ENCODE measurements at places on chromosomes 16 and 17.
A peak's percentile ranks its signal among the peaks of the same experiment; 100 is the strongest.

DNA sequence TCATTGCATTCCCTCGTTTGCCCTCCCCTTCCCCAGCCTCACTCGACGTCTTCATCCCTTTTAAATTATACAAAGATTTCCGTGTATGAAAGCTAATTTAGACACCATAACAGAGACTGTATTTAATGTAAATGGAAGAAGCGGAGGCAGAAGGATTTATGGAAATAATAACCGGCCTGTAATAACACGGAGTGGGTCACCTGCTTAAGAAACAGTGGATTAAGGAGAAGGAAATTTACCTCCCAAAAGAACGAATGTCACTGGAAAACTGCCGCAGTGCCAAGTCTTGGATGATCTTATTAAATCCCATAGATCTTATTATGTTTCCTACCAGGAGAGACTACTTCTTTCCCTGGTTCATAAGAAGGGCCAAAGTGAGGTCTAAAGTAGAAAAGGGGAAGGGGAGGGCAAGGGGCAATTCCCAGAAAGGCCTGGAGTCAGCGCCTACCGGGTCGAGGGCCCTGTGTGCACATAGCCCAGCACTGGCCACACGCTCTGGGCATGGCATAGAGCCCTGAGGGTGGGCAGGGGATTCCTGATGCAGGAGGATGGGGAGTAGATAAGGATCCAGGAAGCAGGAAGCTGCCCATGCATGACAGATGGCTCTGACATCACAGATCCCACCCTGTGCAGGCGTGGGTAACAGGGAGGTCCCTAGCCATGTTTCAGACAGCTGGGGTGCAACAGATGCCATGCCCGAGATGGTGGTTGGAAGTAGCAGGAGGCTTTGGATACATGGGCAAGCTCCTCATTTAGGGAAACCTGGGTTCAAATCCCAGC, 56.2 kb upstream of the RPL38 start:
- no peak for DNase-seq

- DNase-seq = peak; percentile 66
Measured at GRCh38 chr17:73228748-73229236, 32.9 kb downstream of the CPSF4L start.

GRCh38 chr17:76260220-76260619, 4.9 kb upstream of the UBALD2 start:
- no peak for DNase-seq

DNA sequence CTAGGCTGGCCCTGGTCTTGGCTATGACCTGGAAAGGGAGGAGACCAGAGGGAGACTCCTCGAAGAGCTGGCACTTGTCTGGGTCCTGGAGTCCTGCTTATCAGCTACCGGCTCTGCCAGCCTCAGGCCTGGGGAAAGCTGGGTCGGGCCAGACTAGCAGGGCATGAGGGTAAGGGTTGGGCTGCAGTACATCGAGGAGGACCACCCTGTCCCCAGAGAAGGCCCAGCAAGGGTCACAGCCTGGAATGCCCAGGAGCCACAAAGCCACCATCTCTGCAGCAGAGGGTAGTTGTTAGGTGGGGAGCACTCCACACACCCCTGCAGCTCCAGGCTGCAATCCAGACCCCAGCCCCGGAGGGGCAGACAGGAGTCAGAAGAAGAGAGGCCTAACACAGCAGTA, 54.0 kb downstream of the SLC6A2 start:
- DNase-seq = no peak

GRCh38 chr16:27340654-27341053, 26.9 kb downstream of the IL4R start:
- no peak for DNase-seq

DNA sequence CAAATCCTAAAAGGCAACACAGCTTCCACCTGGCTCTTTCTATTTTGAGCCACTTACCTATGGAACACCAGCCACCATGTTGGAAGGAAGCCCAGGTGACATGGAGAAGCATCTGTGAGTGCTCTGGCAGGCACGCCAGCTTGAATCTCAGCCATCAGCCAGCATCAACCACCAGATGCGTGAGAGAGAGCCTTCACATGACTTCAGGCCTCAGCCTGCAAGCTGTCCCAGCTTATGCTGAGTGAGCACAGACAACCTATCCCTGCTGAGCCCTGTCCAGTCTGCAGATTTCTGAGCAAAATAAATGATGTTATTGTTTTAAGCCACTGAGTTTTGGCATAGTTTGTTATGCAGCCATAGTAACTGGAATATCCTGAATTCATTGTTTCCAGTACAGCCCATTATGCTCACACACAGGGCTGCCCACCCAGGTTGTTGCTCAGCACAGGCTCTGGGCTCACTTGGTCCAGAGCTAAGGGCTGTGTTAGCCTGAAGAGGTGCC, 35.1 kb downstream of the TMEM238L start:
- no peak for DNase-seq

- DNase-seq = no peak
Measured at GRCh38 chr17:4554441-4554996, 665 bp downstream of the MYBBP1A start.

DNA sequence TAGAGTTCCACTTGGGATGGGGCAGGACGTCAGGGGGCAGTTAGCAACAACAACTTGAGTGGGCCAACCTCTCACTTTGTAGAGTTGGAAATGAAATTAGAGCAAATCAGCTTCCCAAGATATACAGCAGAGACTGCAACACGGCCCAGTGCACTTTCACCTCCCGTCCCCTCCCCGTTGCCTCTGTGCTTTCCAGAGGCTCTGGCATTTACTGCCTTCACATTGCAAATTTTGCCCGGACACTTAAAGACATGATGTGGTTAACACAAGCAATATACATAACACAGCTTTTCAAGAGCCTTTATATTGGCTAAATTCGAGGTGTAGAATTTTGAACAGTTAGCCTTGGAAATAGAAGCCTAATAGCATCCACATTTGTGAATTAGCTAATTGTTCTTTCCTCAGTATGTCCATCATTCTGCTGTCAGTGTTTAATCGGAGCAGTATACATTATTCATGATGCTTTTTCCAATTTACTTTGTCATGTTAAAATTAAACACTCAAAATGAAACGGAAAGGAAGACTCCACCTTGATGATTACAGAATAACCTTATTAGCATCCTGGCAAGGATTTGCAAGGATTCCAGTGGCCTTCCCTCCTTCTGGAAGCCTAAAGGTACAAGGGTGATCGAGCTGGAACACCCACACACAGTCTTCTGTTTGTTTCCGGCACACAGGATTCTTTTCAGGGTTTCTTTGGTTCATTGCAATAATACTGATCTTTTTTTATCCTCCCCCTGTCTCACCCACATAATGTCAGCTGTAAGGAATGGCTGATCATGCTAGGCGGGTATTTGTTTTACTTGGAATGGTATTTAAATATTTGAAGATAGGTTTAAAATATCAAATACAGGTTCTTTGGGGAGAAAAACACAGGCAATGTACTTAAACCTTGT, 190.9 kb upstream of the CACNG5 start:
- DNase-seq = no peak

- peak; percentile 44 for DNase-seq
Measured at GRCh38 chr16:424623-425081, 797 bp upstream of the RAB11FIP3 start.

DNA sequence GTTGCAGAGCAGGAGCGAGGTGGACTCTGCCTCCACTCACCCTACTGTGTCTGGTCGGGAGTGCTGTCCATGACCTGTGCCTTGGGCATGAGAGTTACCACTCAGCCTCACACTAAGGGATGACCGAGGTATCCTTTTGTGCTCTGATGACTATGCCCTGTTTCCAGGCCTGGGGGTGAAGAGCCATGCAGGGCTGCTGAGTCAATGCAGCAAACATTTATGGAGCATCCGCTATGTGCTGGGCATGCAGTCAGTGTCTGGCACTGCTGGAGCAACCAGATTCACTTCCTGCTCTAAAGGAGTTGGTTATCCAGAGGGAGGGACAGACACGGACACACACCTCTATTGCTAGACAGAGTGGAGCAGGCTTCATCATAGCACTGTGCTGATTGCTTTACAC, 7.6 kb upstream of the HNF1B start:
- DNase-seq = no peak

GRCh38 chr16:53433509-53433908, 762 bp upstream of the RBL2 start:
- DNase-seq = no peak

GRCh38 chr16:72976438-72977064, 71.4 kb downstream of the ZFHX3 start:
- no peak for DNase-seq

GRCh38 chr17:65785109-65785508, 223.7 kb upstream of the AXIN2 start:
- DNase-seq = no peak
